ENCODE measurements at places on chromosomes 2 and 18.

DNA sequence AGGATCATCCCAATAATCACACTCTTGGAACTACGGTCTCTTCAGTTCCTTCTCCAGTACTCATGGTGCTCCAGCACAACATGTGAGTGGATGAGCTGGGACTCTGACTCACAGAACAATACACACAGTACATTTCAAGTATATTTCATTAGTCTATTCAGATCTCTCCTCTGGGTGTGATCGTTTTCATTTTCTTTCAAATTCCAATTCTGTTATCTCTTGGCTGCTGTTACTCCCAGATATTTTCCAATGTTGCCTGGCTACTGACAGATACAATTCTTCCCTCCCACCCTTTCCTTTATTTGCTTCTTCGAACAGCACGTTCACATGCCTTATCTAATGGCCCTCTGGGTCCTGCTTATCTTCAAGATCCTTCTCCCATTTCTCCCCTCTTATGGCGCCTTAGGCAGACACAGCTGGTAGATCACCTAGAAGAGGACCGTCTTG lies 216.0 kb downstream of the ACKR3 start:
- DNase-seq, result no peak

- no peak for DNase-seq
These were observed 34.5 kb downstream of the NEURL3 start for GRCh38 chr2:96470636-96471035.

- DNase-seq, result no peak
These were observed 36.3 kb downstream of the VSNL1 start for GRCh38 chr2:17576802-17577201.

DNA sequence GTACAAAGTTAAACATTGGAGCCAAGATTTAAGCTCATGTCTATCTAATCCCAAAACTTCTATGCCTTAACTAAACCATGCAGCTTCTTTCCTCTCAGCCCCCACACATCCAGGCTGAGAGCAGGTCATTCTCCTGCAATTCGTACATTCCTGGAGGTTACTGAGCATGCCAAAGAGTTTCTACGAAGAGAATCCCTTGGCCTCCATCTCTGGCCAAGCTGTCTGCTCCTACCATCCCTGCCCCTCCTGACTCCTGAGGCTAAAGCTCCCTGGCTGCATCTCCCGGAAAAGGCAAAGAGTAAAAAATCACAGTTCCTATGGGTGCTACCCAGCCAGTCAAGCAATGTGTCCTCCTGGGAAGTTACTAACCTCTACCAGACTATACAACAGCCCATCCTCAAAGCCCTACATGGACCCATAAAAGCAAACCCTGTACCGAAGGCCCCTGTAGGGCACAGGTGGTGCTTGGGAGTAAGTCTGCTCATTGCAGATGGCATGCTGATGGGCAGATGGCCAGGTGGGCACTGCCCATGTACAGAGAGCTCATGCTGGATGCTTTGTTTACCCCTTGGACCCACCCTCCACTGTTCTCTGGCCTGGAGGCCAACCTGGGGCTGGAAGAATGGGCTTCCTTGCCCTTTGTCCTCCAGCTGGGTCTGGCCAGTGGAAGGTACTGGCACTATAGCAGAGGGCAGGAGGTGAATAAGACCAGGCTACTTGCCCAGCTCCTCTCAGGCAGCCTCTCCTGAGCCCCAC lies 99.5 kb downstream of the TTC32 start:
- no peak for DNase-seq

DNA sequence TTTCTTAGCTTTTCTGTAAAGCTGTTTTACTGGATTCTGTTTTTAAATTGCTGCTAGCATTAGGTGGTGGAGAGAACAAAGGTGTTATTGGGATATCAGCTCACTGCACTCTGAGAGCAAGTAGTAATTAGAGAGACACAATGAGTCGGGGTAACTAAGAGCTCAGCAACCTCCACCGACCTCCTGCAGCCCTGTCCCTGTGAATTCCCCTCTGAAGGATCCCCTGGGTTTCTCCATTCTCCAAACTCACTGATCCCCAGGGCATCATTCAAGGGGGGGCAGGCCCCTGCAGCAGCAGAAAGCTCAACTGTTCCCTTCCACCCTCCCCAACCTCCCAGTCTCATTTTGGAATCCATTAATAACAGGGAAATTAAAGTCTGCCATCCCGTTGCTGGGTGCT lies 73.0 kb downstream of the MTCL1 start:
- DNase-seq, result no peak

- no peak for DNase-seq
These were observed 464.6 kb downstream of the CNTNAP5 start for GRCh38 chr2:124489686-124490085.

- DNase-seq, result no peak
These were observed 24.4 kb downstream of the MBP start for GRCh38 chr18:77108001-77108692.

- DNase-seq, result no peak
These were observed 209.1 kb downstream of the TNS1 start for GRCh38 chr2:217793566-217794132.

DNA sequence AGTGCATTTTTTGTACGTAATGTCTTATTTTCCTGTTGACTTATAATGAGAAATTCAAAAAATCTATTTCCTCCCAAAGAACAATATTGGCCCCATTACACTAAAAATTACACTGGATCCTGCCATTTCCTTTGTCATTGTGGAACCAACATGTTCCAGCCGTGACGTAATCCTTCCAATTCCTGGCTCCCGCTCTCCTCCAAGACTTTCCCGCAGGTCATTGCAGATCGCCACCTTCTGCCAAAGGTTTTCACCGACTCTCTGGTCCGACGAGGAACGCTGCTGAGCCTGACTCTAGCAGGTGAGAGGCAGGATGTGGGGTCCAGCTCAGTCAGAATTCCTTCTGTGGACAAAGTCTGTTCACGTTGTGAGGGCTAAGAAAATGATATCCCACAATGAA lies 38.0 kb downstream of the PTGR3 start:
- no peak for DNase-seq

DNA sequence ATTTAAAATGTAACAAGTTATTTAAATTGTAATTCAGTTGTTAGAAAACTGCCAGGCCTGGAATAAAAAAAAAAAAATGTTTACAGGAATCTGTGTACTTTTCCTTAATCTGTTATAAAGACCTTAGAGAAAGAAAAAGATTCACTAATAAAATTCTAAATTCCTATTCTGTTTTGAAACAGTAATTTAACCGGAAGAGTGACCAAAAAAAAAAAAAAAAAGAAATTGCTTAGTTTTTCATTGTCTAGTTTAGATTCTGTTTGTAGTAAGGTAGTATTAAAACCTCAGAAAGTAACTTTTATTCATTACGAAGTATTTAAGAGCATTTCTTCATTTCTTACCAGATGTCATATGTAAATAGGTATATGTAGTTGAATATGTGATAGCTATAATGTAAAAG lies 2.5 kb downstream of the REL start:
- DNase-seq, result no peak

GRCh38 chr2:57084697-57085281 lies 901.0 kb downstream of the CCDC85A start:
- no peak for DNase-seq

DNA sequence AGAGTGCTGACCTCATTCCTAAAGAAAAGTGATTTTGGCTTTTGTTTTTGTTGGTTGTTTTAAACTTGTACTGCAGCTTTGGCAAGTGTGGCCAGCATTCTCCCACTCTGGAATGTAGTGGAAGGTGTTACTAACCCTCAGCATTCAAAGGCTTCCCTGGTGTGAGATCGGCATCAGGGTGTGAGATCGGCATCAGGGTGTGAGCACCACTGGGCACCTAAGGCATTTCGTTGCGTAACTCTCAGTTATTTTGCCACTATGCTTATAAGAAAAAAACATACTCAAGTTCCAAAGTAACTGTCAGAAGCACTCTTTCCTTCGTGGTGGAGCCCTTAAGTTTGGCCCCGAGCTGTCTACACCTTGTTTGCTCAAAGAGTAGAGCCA lies 1.7 kb downstream of the CYBRD1 start:
- no peak for DNase-seq

- no peak for DNase-seq
These were observed 211.8 kb downstream of the LTBP1 start for GRCh38 chr2:33158482-33159003.

- no peak for DNase-seq
These were observed 10.8 kb downstream of the RFX8 start for GRCh38 chr2:101463911-101464641.

DNA sequence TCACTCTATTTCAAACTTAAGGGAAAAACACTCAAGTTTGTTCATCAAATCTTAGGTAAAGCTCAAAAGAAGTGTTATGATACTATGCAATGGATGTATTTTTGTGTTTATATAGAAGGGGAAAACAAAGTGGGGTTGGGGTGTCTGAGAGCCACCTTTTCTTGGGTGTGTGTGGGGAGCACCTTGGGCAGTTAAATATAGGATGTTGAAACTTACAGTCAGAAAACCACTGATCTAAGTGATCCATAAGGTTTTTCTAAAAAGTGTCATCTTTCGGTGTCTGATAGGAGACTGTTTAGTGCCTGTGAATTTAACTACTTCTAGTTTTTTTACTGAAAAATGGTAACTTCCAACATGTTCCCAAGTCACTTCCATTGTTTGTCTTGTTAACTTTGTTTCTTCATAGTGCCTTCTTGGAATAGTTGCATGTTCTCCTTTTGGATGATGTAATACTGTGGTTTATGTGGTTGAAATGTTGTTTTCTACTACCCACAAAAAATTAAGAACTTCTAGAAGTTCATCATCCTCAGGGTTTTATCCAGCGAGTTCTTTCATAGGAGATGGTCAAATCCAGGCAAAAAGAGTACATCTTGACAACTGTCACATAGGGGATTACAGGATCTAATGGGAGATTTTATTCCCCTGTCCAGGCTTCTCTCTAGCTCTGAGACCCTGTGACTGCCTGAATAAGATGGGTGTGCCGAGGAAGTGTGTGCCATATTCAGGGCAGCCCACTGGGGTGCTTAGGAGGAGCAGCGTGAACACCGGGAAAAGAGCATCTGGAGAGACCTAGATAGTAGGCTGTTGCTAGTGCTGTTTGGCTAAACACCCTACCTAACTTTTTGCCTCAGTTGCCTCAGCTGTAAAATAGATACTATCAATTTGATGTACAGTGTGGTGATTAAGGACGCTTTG lies 46.2 kb downstream of the CAB39 start:
- DNase-seq, result no peak

GRCh38 chr18:13241893-13242175 lies 23.3 kb downstream of the LDLRAD4 start:
- no peak for DNase-seq

- DNase-seq, result no peak
These were observed 25.8 kb downstream of the TRAPPC12 start for GRCh38 chr2:3405307-3405706.

- peak; percentile 22 for DNase-seq
These were observed 347.5 kb downstream of the METTL4 start for GRCh38 chr18:2223849-2224248.

DNA sequence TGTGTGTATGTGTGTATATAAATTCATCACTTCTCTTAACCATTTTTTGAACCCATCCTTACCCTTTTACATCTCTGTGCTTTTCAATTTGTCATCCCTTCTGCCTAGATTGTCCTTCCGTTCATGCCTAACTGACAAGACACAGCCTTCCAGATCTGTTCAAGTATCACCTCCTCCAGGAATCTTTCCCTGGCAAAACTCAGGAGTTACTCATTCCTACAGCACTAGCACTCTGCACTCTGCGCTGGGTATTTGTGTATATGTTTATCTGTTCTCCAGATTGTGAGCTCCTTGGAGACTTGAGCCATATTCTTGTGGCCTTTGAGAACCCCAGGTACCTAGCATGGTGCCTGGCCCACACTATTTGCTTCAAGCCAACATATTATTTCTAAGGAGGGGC lies 26.8 kb upstream of the ASXL2 start:
- DNase-seq, result no peak

DNA sequence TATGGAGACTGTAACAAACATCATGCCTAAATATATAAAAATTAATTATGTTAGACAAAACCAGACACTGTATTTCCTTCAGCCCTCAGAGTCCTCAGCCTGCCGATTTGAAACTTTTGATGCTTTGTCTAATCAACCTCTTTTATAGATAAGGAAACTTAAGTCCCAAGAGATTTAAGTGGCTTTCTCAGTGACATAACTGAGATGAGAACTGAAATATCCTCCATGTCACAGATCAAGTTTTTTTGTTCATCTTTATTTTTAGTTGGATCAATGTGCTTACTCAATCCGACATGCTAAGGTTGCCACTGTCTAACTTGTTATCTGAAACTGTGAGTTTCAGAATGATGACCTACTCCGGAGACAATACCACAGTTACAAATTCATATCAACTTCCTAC lies 72.3 kb downstream of the BARD1 start:
- DNase-seq, result no peak

DNA sequence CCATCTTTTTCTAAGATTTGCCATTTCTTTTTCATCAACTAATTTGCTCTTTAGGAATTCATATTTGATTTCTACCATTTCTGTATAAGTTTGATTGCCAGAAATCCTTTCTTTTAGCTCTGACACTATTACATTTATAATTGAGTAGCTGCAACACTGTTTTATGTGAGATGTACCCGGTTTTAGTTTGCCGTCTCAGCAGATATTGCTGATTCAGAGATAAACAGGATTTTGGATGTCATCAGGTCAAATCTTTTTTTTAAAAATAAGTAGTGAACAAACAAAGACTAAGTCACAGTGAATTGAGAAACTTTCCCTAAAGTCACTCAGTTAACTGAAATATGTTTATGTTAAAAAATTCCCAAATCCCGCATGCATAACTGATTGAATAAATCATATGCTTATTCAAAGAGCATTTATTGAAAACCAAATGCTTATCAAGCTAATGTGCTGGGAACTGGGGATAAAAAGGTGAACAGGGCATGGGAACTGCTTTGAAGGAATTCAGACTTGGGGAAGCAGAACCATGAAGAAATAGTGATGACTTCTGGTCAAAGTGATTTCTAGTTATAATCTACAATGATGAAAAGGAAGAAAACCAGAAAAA lies 19.5 kb upstream of the CCDC102B start:
- DNase-seq, result no peak

DNA sequence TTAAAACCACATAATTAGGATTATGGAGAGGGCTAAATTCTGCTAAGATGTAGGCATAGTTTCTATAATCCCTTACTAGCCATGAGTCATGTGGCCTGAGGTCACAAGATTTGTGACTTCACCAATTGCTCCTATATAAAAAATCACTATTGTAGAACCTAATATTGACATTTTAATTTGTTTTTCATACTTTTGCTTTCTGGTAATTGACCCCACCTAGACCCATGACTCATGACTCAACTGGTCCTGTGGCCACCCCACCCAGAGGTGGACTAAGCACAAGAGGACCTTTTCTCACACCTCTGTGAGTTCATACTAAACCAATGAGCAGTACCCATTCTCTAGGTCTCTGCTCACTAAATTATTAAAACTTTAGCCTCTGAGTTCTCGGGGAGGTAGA lies 1567.5 kb upstream of the LRRTM1 start:
- DNase-seq, result no peak

GRCh38 chr2:74867841-74868658 lies 34.1 kb downstream of the HK2 start:
- DNase-seq, result no peak
